ENCODE measurements at places on chromosomes 2 and 18.
A peak's percentile ranks its signal among the peaks of the same experiment; 100 is the strongest.

GRCh38 chr18:48121752-48122151 is 191.3 kb upstream of the SMAD2 start:
- no peak for DNase-seq

DNA sequence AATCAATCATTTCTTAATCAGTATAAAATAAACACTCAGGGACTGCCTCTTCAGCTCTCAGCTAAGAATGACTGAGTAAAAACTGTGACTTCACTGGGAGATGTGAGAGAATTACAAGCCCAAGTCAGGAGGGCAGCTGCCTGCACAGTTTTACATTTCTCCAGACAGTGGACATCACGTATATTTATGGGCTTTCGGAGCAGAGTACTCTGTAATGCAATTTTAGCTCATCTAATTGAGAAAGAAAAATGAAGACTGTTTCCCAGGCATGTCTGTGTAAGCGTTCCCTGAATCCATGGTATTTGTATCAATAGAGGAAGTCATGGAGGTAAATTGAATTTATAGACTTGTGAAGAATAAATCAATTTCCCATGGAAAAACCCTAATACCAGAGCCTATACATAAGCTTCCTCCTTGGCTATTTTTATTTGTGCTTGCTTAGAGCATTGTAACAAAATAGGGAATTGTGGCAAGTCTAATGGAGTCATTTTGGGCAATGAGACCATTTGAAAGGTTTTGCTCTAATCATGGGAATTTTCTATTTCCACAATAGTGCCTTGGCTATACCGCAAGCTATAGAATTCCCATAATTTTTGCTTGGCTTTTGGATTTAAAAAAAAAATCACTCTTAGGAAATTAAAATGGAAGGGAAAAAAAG is 87.2 kb downstream of the SLC5A7 start:
- DNase-seq = no peak

DNA sequence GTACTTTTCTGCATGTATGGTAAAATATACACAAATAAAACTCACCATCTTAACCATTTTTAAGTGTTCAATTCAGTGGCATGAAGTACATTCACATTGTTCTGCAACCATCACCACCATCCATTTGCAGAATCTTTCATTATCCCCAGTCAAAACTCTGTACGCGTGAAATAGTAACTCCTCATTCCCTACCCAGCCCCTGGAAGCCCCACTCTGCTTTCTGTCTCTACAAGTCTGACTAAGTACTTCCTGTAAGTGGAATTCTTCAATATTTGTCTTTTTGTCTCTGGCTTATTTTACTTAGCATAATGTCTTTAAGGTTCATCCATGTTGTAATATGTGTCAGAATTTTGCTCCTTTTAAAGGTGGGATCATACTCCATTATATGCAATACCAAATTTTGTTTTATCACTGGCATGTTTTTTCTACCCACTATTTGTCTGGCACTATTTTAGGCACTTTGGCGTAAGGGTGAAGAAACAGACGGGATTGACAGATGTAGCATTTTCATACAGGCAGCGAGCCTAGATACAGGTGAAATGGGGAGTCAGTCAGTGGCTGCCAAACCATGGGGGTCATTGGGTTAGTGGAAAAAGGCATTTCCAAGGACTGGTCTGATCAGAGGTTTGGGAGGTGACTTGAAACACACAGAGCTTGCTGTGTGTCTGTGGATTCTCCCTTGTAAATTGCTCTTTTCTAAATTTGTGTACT is 163.2 kb upstream of the MYCN start:
- DNase-seq = no peak

- DNase-seq = no peak
Observed at GRCh38 chr18:66575263-66575662, 28.6 kb downstream of the CDH19 start.

- DNase-seq = peak; percentile 24
Observed at GRCh38 chr2:47043142-47043890, 111.8 kb downstream of the STPG4 start.

- DNase-seq = no peak
Observed at GRCh38 chr2:239545741-239546392, 145.0 kb upstream of the HDAC4 start.

DNA sequence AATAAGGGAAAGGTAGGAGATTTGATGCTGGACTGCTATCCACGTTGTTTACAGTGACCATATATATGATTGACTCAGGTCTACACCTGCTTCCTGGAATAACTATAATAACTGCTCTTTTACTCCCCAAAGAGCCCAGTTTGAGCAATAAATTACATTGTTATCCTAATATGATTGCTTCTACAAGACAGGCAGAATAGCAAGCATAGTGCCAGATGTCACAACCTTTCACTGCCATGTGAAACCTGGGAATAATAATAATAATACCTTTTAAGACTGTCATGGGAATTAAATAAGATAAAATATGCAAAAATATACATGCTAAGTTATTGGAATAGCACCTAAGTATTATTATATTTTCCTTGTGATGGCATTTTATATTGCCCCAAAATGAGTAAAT is 298.7 kb downstream of the GALNT13 start:
- no peak for DNase-seq

- no peak for DNase-seq
Observed at GRCh38 chr2:105406221-105406620, 7.4 kb upstream of the FHL2 start.

GRCh38 chr2:9071032-9071431 is 67.5 kb upstream of the MBOAT2 start:
- DNase-seq = no peak

- DNase-seq = no peak
Observed at GRCh38 chr18:51082571-51083267, 52.7 kb downstream of the SMAD4 start.

DNA sequence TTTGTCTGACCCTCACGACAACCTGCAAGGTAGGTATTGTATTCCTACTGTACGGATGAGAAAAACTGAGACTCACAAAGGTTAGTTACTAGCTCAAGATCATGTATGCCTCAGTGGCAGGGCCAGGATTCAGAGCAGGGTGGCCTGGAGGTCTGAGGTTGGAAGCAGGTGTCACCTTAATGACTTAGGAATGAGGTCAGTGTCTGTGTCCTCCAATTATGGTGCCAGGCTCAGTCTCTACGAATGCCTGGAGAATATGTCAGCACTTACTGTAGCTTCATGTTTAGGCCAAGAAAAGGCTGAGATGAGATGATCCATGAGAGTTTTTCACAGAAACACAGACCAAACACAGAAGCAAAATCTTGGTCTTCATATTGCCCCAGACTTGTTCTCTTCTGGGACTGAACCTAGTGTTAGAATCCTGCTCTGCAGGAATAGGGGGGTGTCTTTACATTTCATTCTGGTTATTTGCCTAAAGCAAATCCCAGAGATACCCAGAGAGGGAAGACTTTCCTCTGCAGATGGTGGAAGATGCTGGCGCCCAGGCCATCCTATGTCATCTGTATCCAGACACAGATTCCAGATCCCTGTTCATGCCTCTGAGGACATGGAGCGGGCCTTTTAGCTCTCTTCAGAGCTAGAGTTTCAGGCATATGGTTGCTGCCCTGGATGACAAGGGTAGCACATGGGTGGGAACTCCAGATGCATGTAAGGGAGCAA is 16.3 kb upstream of the RAB10 start:
- DNase-seq = no peak

GRCh38 chr2:172674034-172674967 is 61.3 kb upstream of the RAPGEF4 start:
- DNase-seq = no peak

DNA sequence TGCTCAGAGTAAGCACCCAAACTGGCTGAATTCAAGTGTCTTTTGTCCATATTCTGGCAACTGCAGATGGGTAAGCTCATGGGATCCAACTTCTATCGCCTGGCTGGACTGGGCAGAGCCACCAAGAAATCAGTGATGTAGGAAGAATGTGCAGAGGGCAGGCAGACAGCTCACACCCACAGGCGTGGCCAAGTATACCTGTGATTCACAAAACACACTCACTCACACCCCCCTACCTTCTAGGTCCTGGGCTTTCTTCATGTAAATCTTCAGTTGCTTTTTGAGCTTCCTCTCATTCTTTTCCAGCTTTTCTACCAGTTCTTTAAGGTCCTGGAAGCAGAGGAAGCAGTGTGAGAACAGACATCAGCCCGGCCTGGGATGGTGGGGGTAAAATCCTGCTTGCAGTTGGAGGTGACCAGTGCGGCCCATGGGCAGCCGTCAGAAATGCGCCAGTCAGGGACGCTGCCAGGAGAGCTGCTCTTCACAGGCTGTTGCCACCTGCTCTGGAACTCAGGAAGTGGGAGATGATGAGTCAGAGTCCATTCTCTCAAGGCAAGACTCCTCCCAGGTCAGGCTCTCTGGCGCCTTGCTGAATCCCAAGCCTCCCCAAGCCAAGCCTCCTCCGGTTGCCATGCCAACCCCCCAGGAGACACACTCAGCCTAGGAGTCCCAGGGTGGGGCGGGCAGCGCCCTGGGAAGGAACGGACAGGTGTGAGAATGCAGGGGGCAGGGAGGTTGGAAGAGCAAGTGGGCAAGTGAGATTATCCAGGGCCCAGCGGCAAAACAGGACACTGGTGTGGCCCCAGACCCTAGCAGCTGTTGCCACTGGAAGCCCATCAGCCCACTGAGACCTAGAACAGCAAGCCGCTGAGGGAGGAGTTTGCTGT is 36.2 kb upstream of the ACAA2 start:
- no peak for DNase-seq

GRCh38 chr2:69643602-69644505 is at the start of gene AAK1:
Gene AAK1, minus strand, starts transcription at chr2:69643739. Its CDS starts 699 bp downstream, at chr2:69643040.
- peak; percentile 35 for DNase-seq

DNA sequence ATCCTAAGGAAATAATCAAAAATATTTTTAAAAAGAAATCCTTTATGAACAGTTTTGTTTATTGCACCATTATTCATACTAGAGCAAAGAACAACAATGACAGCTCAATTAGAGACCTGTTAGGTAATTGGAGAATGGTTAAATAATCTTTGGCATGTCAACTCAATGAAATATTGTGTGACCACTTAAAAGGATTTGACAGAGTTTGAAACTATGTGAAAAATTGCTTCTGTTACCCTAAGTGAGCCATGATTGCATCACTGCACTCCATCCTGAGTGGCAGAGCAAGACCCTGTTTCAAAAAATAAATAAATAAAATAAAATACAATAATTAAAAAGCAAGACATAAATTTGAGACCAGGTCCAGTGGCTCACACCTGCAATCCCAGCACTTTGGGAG is 66.1 kb upstream of the ATP8B1 start:
- DNase-seq = no peak

GRCh38 chr2:151842830-151843690 is 14.8 kb upstream of the ARL5A start:
- no peak for DNase-seq

- DNase-seq = no peak
Observed at GRCh38 chr2:10300997-10301940, 1.4 kb upstream of the HPCAL1 start.

DNA sequence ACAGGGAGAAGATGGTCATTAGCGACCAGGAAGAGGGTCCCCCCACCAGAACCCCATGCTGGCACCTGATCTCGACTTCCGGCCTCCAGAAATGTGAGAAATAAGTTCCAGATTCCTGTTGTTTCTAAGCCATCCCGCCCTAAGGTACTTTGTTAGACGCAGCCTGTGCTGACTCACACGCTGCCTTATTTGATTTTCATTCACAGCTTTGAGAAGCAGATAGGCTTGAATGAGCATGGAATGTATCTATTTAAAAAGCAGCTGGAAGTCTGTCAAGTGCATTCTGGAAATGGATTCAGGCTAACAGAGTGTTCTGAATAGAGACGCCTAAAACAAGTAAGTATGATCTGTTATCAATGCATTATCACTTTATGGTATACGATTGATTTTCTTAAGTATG is 8.3 kb upstream of the IL1R2 start:
- no peak for DNase-seq

DNA sequence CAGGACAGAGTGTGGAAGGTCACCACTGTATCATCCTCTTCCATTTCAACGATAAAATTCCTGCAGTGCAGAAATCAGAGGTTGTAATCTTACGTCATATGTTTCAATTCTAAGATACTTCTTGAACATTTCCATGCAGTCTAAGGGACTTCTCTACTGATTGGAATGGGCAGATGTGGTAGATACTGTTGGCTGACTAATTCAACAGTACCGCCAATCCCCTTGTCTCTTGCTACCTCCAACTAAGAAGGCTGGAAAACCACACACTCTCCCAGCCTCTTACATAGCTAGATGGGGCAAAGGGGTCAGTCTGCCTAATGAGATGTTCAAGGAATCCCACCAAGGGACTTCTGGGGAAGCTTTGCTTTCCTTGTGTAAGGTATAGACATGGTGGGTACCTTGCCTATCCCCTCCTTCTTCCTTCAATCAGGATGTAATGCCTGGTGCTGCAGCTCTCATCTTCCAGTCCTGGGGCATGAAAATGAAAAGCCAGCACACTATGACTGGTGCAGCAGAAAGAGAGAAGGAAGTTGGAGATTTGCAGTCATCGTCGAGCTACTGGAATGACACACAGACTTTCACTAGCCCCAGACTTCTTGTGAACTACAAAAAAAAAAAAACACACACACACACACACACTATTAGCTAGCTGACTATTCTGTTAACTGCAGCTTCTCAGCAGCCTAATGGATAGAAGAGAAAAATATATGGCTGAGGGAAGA is 84.1 kb downstream of the ALPK2 start:
- no peak for DNase-seq

- no peak for DNase-seq
Observed at GRCh38 chr2:222792001-222792611, 68.7 kb upstream of the ACSL3 start.

DNA sequence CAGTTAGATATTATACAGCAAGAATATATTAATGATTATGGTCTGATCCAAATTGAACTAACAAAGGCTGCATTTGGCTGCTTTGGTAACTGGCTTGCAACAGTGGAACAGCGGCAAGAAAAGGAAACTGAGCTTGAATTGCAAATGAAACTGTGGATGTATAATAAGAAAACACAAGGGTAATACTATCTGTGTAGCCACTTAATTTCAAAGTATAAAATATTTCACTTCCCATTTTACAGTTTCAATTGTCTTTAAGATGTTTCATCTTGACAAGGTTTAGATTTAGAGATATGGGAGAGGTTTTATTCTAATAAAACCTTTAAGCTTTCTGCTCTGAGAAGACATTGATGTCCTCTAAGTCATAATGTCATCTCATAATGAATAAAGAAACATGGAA is 23.8 kb downstream of the WDR75 start:
- DNase-seq = no peak

DNA sequence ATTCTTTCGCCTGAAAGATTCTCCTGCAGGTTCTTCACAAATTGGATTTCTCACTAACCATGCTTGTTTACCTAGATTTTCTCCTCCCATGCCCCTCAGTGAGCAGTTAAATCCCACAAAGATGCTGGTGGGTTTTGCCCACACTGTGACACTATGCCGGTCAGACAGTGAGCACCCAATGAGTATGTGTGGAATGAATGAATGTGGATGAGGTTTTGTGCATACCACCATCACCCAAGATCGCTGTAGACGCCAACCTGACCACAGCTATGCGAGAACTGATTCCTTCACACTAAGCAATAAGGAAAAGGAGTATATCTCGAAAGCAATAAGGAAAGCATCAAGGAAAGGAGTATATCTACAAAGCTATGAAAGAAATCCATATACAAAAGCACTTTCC is 116.7 kb downstream of the PID1 start:
- DNase-seq = no peak

DNA sequence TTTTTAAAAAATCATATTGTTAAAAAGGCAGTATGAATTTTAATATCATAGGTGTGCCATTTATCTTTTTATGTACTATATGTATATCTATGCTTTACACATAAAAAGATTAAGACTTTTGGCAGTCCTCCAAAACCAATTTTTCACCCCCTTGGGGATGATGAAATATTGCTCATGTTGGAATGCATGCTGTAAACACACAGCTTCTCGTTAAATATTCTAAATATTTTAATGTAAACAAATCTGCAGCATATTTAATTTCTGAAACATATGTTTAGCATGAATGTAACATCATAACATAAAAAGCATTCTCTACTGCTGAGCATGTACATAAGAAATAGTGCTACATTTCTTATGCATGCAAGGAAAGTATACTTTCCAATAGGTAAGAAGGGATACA is 484.3 kb upstream of the LRATD1 start:
- DNase-seq = no peak

All from NCI-H524 treated with DMSO at 0.1 percent for 48 hours (cell line).